Vagina (tissue), 2 donors: ENCODE measurements at places on chromosomes 4 and X. TPM values are rescaled to one million over a fixed set of nuclear protein-coding genes. Genes with fewer than 3 reads are reported as not detected.

Gene DMRTC1
- 2.2 TPM for total RNA-seq

Gene ADH1A
- total RNA-seq, result not detected

Gene ING2
- total RNA-seq, result 8.1 TPM

Gene GRIA3
- total RNA-seq, result 4.4 TPM

Gene XAGE2
- not detected for total RNA-seq

Gene PNMA6A
- total RNA-seq, result 1.2 TPM

Gene MAGEA12
- total RNA-seq, result not detected

- H3K4me3 ChIP-seq, result no peak overlapping the region
- no peaks in the 10 kb centered on the region for H3K36me3 ChIP-seq
- H3K4me1 ChIP-seq, result peaks cover 27% of the 10 kb centered on the region
These were observed 3.1 kb downstream of the SYAP1 start for GRCh38 chrX:16722481-16722880.

DNA sequence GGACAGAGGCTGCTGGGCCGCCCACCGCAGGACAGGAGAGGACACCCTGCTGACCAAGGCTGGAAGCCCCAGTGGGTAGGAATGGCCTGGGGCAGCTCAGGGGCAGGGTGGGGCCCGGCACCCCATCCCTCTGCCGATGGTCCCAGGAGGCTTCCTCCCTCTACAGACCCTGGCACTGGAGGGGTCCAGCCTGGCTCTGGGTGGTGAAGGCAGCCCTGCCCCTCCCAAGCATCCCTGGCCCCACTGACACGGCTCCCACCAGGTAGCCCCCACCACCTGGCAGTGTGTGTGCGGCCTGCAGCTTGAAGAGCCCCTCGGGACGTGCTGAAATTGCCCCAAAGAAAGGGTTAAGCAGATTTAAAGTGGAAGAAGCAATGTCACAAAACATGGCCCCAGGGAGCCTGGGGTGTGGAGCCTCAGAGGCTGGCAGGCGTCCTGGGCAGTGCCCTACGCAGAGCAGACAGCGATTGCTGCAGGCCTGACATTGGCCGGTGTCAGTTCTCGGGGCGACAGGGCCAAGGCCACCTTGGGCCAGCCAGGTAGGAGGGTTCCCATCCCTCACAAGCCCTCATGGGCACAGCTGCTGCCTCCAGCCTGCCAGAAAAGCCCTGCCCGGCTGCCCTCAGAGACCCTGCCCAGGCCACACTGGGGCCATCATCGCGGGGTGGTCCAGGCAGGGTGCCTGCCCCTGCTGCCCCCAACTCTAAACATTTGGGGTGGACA is 80.5 kb downstream of the FAM53A start:
- H3K36me3 ChIP-seq, result no peaks in the 10 kb centered on the region
- no peak overlapping the region for H3K4me3 ChIP-seq
- peaks cover 14% of the 10 kb centered on the region for H3K4me1 ChIP-seq
- no peaks in the 10 kb centered on the region for H3K27me3 ChIP-seq

DNA sequence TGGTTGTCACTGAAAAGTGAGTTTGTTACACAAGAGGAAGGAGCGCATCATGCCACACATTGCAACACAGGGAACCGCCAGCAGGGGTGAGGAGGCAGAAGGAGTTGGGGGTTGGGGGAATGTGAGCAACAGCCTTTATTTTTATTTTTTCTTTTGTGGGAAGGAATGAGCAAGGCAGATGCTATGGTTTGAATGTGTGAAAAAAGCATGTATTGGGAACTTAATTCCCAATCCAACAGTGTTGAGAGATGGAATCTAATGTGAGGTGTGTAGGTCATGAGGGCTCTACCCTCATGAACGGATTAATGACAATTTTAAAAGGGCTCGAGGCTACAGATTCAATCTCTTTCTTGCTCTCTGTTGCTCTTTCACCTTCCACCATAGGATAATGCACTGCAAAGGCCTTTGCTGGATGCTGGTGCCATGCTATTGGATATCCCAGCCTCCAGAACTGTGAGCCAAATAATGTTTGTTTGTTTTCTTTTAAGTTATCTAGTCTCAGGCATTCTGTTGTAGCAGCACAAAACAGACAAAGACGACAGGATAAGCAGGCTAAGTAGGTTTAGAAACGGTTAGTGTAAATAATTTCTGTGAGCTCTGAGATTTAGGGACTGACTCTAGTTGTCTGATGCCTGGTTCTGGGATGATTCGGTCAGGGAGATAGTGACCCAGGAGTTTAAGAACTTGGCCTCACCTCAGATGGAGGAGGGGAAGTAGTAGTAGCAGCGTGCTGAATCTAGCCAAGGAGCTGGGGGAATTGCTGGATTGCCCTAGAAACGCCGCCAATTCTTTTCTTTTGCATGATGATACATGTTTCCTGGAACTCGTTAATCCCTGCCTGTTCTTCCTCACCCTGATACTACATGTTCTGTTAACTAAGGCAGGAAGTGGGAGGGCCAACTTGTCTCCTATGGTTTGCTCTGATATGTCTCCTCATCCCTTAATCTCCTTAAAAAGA is 156.6 kb upstream of the CTSO start:
- H3K27ac ChIP-seq, result no peak overlapping the region
- H3K4me1 ChIP-seq, result peaks cover 12% of the 10 kb centered on the region
- no peak overlapping the region for H3K4me3 ChIP-seq
- no peaks in the 10 kb centered on the region for H3K36me3 ChIP-seq
- no peak for DNase-seq
- no peaks in the 10 kb centered on the region for H3K27me3 ChIP-seq

DNA sequence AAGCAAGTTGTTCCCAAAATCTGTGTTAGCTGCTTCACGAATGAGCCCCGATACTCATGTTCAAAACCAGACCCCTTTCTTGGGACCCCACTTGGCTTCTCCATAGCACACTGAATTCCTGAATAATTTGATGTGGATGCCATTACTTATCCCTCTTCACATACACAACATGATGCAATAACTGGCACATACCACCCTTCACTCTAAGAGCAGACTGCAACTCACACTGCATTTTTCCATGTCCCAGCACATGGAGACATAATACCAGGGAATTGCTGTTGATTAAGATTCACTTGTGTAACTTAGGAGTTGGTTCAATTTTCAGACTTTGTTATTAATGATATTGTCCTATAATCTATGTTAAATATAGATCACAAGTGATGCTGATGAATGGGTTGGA is 213.4 kb downstream of the MAML3 start:
- H3K27me3 ChIP-seq, result no peaks in the 10 kb centered on the region
- DNase-seq, result no peak
- no peaks in the 10 kb centered on the region for H3K36me3 ChIP-seq
- H3K27ac ChIP-seq, result no peak overlapping the region

DNA sequence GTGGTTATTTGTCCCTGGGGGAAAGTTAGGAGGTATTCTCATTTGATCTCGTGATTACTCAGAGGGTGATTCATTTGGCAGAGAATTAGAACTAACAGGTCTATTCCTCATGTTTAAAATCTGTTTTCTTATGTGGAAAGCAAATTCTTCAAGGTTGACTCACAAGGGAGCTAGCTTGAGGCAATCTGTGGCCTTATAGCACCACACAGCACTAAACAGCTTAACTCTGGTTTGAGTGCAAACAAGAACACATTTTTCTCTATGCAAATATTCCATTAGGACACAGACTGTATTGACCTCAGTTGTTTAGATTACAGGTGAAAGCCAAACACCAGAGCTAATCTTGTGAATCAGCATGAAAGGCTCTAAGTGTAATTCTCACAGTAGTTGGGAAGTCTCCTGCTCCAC is 694.4 kb upstream of the POU3F4 start:
- H3K4me3 ChIP-seq, result no peak overlapping the region
- DNase-seq, result no peak
- no peaks in the 10 kb centered on the region for H3K36me3 ChIP-seq
- no peaks in the 10 kb centered on the region for H3K27me3 ChIP-seq

GRCh38 chr4:114494246-114494803 is 104.3 kb upstream of the UGT8 start:
- H3K36me3 ChIP-seq, result no peaks in the 10 kb centered on the region
- H3K4me1 ChIP-seq, result no peaks in the 10 kb centered on the region
- no peaks in the 10 kb centered on the region for H3K27me3 ChIP-seq
- no peak for DNase-seq

DNA sequence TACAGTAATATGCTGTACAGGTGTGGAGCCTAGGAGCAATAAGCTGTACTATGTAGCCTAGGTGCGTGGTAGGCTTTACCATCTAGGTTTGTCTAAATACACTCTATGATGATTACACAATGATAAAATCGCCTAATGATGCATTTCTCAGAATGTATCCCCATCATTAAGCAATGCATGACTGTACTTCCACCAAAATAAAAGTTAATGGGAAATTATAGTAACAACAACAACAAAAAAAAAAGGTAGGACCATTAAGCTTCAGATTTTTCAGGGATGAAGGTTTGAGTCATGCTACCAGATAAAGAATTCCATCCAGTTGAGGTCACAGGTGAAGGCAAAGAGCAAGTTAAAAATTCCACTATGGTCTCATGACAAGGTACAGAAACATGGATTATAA is 68.2 kb downstream of the MAGEA10 start:
- no peak overlapping the region for H3K4me3 ChIP-seq
- no peak for DNase-seq
- H3K36me3 ChIP-seq, result no peaks in the 10 kb centered on the region
- no peaks in the 10 kb centered on the region for H3K4me1 ChIP-seq
- no peaks in the 10 kb centered on the region for H3K27me3 ChIP-seq
- H3K27ac ChIP-seq, result no peak overlapping the region

DNA sequence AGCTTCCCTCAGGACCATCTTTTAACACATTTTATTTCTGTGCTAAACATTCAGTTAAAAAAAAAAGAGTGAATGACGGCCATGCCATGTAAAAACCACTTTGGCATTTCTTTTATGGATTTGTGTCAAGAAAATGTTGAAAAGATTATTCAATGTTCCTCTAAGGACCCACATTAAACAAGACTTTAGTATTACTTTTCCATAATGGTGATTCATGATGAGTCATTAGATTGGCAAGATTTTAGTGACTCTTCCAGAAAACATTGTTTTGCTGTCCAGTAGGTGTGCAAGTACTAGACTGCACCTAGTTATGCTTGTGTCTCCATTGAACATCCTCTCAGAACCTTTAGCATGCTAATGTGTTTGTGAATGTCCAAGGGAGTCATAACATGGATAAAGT is 748.6 kb downstream of the STPG2 start:
- H3K4me1 ChIP-seq, result no peaks in the 10 kb centered on the region
- H3K27me3 ChIP-seq, result no peaks in the 10 kb centered on the region
- H3K36me3 ChIP-seq, result no peaks in the 10 kb centered on the region
- H3K27ac ChIP-seq, result no peak overlapping the region

- no peak overlapping the region for H3K4me3 ChIP-seq
- H3K27me3 ChIP-seq, result no peaks in the 10 kb centered on the region
- H3K36me3 ChIP-seq, result no peaks in the 10 kb centered on the region
These were observed 76.5 kb upstream of the LSM6 start for GRCh38 chr4:146098978-146099377.

DNA sequence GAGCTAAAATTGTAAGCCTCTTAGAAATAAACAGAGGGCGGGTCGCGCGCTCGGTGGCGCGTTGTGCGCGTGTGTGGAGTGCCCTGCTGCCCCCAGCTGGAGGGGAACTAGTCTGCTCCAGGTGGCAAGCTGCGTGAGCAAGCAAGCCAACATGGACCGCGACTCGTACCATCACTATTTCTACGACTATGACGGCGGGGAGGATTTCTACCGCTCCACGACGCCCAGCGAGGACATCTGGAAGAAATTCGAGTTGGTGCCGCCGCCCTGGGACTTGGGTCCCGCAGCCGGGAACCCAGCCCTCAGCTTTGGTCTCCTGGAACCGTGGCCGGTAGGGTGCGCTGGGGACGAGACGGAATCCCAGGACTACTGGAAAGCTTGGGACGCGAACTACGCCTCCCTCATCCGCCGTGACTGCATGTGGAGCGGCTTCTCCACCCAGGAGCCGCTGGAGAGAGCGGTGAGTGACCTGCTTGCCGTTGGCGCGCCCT is 66.1 kb downstream of the DNAAF6 start:
- no peak for DNase-seq
- no peaks in the 10 kb centered on the region for H3K36me3 ChIP-seq
- no peaks in the 10 kb centered on the region for H3K27me3 ChIP-seq
- no peak overlapping the region for H3K4me3 ChIP-seq
- H3K27ac ChIP-seq, result no peak overlapping the region
- H3K4me1 ChIP-seq, result no peaks in the 10 kb centered on the region

DNA sequence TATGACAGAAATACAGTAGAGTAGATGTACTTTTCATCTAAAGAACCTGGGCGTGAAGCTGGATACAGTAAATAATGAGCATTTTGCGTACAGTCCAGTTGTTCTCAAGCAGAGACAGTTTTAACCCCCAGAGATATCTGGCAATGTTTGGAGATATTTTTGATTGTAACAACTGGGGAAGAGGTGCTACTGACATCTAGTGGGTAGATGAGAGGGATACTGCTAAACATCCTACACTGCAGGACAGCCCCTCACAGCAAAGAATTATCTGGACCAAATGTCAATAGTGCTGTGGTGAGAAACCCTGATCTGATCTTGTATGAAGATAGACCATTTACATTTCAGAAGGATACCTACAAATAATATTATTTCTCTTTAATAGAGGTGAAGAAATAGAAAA is 200.2 kb upstream of the FAM47A start:
- no peaks in the 10 kb centered on the region for H3K27me3 ChIP-seq
- H3K27ac ChIP-seq, result no peak overlapping the region
- DNase-seq, result no peak

DNA sequence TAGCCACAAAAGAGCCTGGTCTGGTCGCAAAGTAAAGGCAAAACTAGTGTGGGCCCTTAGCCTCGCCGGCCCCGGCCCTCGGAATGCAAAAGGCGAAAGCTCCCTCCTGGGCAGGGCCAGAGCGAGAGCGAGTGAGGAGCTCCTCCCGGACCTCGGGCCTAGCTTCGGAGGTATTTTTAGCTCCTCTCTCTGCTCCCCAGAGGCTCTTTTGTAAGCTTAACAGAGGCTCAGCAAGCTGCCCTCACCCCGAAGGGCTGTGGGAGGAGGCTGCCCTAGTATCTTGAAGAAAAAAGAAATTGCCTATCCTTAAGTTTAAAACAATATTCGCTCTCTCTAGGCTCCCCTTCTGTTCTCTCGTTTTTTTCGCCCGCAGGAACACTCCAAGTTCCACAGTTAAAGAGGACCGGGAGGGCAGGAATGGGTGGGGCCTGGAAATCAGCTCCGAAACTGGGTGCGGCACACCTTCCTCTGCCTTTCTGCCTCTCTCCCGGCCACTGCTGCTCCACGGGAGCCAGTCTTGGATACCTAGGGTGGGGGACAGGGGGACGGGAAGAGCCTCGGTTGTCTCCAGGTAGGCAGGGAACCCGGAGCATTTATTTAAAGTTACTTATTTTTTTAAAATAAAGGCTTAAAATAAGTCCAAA is 12.1 kb downstream of the HAND2 start:
- peak; percentile 61 for DNase-seq
- no peak overlapping the region for H3K4me3 ChIP-seq
- H3K36me3 ChIP-seq, result no peaks in the 10 kb centered on the region

GRCh38 chrX:66163447-66163846 is 600 bp upstream of the HEPH start:
- H3K4me3 ChIP-seq, result no peak overlapping the region
- no peak overlapping the region for H3K27ac ChIP-seq
- no peaks in the 10 kb centered on the region for H3K27me3 ChIP-seq
- no peak for DNase-seq
- no peaks in the 10 kb centered on the region for H3K36me3 ChIP-seq
- peaks cover 6% of the 10 kb centered on the region for H3K4me1 ChIP-seq

GRCh38 chrX:17425136-17425535 is 50.1 kb downstream of the NHS start:
- H3K27ac ChIP-seq, result no peak overlapping the region
- no peaks in the 10 kb centered on the region for H3K36me3 ChIP-seq
